ENCODE measurements at places on chromosomes 12 and 14. TPM values are rescaled to one million over a fixed set of nuclear protein-coding genes. Genes with fewer than 3 reads are reported as not detected.

The SERPINA10 gene
- polyA plus RNA-seq: not detected

The PXN gene
- 132 TPM for polyA plus RNA-seq

The GPRC5A gene
- polyA plus RNA-seq: not detected

GRCh38 chr12:42786400-42787148, 197.0 kb upstream of the PRICKLE1 start:
- peaks cover 3% of the 10 kb centered on the region for H3K36me3 ChIP-seq
- H3K4me3 ChIP-seq: no peak overlapping the region
- DNase-seq: no peak
- H3K4me1 ChIP-seq: no peaks in the 10 kb centered on the region
- H3K27me3 ChIP-seq: no peaks in the 10 kb centered on the region

- H3K27ac ChIP-seq: no peak overlapping the region
- H3K4me1 ChIP-seq: peaks cover 41% of the 10 kb centered on the region
- peaks cover 3% of the 10 kb centered on the region for H3K27me3 ChIP-seq
- H3K4me3 ChIP-seq: no peak overlapping the region
- H3K36me3 ChIP-seq: peaks cover 7% of the 10 kb centered on the region
Measured at GRCh38 chr14:62084020-62084419, 321.8 kb downstream of the SNAPC1 start.

DNA sequence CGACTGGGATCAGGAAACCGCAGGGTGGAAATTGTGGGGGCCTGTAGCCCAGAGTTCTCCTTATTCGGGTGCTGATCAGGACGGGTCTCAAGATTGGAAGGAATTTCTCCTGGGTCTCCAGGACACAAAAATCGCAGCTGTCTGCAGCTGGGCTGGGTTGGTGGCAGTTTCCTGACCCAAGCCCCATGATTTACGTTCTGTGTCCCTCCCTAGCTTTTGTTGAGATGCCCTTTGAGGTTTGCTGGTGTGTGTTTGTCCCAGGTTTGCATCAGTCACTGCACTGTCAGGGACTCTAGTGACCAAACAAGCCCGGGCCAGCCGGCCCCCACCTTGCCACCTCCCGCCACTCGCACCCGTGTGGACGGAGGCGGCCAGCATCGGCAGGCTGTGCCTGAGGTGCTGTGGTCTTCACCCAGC, 89.5 kb downstream of the FBXL14 start:
- H3K36me3 ChIP-seq: no peaks in the 10 kb centered on the region
- no peak overlapping the region for H3K4me3 ChIP-seq
- no peak for DNase-seq
- peaks cover 4% of the 10 kb centered on the region for H3K4me1 ChIP-seq
- H3K27me3 ChIP-seq: peaks cover 11% of the 10 kb centered on the region

Data from immature natural killer cell (primary cell).